ENCODE measurements at places on chromosomes 6 and 20. TPM values are rescaled to one million over a fixed set of nuclear protein-coding genes. Genes with fewer than 3 reads are reported as not detected.

Gene CCM2L
- not detected for total RNA-seq

Gene COL21A1
- not detected for total RNA-seq

Gene CLPSL1
- not detected for total RNA-seq

Gene LAMA2
- total RNA-seq, result 0.26 TPM

DNA sequence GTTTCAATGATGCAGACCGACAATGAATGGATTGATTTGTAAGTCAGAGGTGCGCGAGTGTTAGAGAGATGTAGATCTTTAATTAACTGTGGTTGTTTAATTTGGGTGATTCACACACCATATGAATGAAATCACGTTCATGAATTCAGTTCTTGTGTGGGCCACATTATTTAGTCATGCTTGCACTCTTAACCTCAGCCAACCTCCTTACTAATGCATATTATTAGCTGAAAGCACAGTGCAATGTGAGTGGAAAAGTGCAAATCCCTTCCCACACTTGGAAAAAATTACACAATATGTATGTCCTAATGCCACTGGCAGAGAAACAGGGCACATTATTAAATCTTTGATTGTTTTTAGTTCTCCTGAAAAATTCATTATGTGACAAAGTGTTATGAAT is 512.5 kb downstream of the BCKDHB start:
- no peak for DNase-seq

GRCh38 chr6:27126815-27127537 is 120.5 kb upstream of the PRSS16 start:
- DNase-seq, result peak; percentile 85

DNA sequence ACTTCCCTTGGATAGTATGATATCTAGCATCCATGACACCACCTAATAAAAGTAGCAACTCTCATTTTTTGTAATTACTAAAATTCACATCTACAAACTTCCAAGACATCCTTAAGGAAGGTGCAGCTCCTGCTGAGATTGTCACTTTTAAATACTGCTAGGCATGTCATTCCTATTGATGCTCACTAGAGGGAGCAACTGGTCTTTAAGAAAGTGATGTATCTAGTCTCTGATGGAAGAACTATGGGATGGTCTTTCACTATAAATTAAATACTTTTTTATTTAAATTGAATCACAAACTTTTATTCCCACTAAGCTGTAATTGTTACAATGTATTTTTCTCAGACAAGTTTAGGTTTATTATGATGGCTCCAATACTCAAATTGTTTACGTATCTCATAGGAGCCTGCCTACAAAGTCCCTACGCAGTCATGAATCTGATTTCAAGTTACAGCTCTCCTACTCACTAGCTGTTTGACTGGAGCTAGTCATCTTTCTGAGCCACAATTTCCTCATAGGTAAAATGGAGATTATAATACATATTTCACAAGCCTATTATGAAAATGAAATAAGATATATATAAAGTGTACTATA is 8.1 kb upstream of the TSPYL1 start:
- DNase-seq, result no peak

DNA sequence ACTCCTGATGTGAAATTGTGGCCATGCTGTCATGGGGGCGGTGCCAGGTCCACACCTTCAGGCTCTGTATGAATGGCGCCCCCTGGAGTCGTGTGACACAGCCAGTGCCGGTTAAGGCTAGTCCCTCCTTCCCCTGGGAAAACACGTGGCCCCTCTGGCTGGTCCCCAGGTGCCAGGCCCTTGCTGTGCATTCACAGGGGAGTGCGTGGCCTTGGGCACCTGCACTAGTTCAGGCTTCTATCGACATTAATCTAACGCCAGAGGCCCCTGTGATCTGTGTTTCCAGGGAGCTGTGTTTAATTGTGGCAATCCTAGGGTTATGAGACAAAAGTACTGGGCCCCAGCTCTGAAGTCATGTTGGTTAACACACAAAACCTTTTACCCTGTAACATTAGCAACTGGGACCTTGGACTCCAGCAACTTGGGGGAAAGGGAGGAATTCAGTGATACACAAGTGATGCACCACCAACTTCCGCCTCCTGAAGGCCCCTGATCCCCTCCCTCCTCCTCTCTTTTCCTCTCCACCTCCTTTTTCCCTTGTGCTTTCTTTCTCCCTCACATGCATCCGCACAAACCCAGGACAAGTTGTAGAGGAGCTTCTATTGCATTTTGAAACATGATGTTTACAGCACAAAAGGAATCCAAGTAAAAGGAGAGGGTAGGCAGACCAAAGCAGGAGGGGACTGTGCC is 74.0 kb downstream of the SSR1 start:
- DNase-seq, result no peak

GRCh38 chr20:59207235-59207634 is 43.6 kb downstream of the ZNF831 start:
- no peak for DNase-seq

GRCh38 chr6:164114051-164114450 is 699.5 kb downstream of the QKI start:
- DNase-seq, result no peak

GRCh38 chr6:132995432-132995831 is 181.1 kb downstream of the RPS12 start:
- DNase-seq, result no peak

GRCh38 chr6:111857674-111858337 is 15.4 kb downstream of the FYN start:
- no peak for DNase-seq

- no peak for DNase-seq
Observed at GRCh38 chr6:90414352-90414751, 117.7 kb upstream of the BACH2 start.

- DNase-seq, result no peak
Observed at GRCh38 chr20:5272268-5272667, 44.5 kb downstream of the PROKR2 start.

DNA sequence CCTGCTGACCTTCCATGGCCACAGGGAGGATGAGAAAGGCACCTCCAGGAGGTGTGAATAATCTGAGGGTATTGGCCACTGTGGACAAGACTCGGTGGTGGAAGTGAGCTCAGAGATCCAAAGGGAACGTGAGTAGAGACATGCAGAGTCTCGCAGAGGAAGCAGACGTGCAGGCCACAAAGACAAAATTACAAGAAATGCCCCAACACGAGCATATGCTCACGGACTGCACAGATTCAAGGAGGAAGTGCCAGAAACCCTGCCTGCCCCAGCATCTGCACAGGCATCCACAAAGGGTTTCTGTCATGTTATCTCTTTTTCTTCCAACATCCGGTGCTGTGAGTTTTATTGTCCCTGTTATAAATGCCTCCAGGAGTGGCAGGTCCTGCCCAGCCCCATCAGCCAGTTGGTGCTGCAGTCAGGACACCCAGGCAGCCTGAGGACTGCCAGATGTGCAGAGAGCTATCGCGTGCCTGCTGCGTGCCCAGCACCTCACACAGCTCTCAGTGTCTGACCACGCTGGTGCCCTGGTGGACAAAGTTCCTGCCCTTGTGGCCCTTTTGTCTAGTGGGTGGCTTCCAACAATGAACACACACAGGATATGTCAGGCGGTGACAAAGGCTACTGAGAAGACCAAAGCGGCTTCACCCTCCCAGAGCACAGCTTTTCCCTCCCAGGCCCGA is 34.0 kb upstream of the FANCE start:
- no peak for DNase-seq

DNA sequence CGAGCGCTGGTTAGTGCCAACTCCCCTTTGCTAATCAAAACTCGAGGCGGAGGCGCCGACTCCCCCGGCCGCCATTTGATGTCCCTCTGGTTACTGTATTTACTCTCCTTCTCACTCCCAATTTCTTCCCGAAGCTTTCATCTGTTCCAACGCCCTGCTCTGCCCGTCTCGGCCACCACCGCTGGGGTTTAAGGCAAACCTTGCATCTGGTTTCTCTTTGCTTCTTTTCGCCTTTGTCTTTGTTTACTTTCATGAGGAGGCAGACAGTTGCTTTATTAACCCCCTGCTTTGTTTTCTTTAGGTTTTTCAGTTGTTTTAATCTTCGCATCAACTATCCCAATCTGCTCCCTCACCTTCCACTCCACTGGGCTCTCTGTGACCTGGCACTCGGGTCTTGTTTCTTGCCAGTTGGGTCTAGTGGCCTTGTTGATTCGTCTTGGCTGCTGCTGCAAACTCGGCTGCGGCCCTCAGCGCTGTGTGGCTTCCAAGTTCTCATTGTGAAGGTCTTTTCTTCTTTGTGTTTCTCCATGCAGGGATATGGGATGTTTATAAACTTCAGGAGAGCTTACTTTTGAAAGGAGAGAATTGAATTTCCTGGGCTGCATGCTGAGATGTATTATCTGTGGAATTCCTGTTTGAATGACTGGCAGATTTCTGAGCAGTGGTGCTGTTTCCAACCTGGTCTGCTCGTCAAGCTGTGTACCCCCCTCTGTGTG is 155.1 kb downstream of the CDC5L start:
- no peak for DNase-seq

DNA sequence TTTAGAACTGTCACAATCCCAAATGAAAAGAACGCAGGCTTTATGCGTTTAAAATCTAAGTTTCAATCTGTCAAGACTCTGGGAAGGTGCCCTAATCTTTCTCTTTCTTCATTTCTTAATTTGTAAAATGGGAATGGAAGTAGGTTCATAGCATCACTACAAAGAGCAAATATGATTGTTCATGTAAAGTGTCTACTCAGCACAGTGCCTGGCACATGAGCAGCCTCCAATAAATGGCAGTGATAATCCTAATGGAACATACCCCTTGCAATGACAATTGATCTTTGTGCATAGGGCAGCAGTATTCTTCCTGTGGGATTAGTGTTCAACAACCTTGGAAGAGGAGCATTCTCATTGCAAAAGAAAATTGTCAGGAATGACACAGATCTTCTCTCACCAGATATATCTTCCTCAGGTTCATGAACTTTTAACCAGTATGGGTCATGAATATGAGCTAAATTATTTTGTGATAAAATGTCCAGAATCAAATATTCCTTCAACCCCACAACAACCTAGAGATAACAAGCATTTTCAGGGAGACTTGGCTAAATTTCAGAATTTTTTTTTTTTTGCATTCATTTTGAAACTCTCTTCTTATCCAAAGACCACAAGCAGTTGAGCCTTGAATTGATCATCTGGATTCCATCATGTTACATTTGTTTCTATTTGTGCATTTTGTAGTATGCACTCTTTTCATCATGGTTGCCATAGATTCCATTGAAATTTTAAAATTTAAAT is 149.1 kb downstream of the TBX18 start:
- DNase-seq, result no peak

GRCh38 chr20:32805721-32806120 is 14.0 kb upstream of the MAPRE1 start:
- no peak for DNase-seq

- no peak for DNase-seq
Observed at GRCh38 chr6:166596776-166597507, 10.5 kb upstream of the RAMACL start.

- no peak for DNase-seq
Observed at GRCh38 chr6:167685654-167686053, 141.1 kb upstream of the AFDN start.

GRCh38 chr6:168527451-168528210 is 86.6 kb downstream of the SMOC2 start:
- DNase-seq, result no peak

DNA sequence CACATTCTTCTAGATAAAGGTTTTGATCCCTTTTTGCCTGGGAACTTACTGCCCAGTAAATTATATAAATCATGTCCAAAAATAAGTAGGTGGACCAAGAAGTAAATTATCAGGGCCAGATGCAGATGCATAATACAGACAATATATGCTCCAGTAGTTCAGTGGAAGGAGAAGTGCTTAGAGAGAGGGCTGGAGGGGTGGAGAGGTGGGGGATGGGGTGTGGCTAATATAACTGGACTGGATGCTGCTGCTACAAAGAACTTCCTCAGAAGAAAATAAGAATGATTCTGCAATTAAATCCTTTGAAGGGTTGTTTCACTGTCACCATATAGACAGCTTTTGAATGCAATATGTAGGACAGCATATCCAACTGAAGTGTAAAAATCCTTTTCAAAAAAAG is 14.8 kb upstream of the TFAP2D start:
- no peak for DNase-seq

DNA sequence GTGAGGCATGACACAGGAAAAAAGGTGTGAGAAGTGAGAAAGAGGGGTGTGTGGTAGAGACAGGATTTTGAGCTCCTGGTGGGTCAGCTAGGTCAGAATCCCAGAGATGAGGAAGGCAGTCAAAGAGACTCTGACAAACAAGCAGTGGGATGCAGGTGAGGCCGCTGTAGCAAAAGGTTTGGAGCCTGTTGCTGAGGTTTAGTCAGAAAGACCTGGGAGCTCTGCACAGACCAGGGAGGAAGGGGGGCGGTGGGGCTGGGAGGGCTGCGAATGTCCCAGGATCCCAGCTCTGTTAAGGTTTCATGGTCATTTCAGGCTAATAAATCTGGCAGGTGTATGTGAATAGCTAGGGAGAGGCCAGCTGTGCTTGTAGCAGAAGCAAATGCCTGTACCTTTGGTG is 373.9 kb upstream of the SYNCRIP start:
- no peak for DNase-seq

DNA sequence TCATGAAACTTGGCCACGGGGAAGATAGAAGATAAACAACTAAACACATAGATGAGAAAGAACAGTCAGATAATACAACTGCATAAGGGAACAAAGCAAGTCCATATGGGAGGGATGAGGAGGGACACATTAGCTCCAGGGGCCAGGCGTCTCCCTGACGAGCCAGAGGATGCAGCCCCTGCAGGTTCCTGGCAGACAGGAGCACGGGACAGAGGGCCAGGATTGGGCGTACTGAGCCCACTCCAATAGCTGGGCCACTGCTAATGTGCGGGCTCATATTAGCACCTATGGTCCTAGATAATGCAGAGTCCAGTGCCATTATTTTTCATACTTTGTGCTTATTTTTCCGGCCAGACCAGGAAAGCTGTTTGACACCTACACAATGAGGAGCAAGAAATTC is 182.9 kb downstream of the ANKRD60 start:
- DNase-seq, result no peak

DNA sequence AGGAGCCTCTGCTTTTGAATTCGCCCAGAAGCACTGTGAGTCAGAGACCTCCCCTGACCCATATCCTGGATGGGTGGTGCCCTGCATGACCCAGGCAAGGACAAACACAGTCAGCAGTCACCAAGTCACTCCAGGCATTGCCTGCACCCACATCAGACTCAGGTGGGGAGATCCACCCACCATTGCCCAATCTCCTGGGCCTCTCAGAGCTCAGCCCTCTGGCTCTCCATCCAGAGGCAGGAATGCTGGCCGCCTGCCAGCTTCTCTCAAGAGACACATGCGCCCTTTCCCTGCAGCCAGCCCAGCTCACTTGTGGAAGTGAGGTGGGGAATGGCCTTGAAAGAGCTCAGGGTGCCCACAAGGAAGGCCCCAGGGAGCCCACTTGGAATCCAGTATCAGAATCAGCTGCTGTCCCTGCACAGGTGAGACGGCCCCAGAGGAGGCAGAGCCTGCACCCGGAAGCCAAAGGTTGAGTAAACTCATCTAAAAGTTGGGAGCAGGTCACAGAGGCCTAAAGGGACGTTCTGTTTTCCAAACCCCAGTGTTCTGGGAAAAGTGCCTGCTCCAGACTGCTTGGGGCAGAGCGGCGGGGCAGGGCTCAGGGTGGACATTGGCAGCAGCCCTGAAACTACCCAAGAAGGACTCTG is 129.8 kb downstream of the PREX1 start:
- DNase-seq, result no peak

DNA sequence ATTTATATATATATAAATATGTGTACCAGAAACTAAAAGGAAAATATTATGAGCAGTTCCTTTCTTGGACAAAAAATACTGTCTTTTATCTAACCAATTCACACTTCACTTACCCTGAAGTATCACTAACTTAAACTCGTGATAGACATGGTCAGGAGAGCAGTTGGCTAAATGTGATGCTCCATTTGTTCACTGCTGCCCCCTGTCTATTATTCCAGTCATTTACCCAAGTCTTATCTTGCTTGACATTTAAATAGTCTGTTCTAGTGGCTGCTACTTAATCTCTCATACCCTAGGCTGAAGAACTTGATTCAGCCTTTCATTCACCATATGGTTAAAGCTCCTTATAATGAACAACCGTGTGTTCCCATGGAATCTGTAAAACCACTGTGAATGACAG is 789.6 kb upstream of the EYS start:
- no peak for DNase-seq

Data from GM12878 (cell line).